ENCODE measurements at places on chromosomes 7 and 10. TPM values are rescaled to one million over a fixed set of nuclear protein-coding genes. Genes with fewer than 3 reads are reported as not detected.

GRCh38 chr10:112509558-112510291, 62.7 kb downstream of the VTI1A start:
- DNase-seq: no peak

DNA sequence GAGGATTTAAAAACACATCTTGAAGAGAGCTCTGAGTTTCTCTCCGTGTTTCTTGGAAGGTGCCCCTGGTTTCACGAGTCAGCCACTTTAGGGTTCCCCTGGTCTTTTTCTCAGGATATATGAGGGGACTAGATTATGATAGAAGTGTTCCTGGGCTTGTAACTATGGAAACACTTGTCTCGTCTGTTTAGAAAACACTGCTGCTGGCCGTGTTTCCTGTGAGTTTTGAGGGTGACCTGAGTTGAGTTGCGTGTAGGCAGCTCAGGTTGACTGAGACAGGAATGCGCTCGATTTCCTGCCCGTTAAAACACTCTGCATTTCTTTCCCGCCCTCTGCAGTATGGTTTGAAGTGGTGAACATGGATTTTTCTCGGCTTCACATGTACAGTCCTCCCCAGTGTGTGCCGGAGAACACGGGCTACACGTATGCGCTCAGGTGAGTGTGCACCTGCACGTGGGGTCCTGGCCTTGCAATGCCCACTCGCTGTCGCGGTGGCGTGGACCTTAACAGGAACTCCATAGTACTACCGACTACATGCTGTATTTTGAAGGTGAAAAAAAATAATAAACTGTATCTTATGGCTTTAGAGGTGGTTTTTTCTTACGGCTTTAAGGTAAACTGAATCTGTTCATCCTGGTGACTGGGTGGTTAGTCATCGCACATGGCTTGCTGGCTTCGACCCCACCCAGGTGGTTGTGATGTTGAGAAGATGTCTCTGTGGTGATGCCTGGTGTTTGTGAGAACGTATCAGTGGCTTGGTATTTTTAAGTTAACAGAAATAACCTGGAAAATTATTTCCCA, at the start of gene SUN1:
Gene SUN1 (plus strand): TSS at position 310 of the 801 bp plus-strand sequence. CDS start 49 bp downstream, at position 359.
- peak; percentile 68 for DNase-seq

FAM241B gene
- 10.0 TPM for polyA plus RNA-seq

DNA sequence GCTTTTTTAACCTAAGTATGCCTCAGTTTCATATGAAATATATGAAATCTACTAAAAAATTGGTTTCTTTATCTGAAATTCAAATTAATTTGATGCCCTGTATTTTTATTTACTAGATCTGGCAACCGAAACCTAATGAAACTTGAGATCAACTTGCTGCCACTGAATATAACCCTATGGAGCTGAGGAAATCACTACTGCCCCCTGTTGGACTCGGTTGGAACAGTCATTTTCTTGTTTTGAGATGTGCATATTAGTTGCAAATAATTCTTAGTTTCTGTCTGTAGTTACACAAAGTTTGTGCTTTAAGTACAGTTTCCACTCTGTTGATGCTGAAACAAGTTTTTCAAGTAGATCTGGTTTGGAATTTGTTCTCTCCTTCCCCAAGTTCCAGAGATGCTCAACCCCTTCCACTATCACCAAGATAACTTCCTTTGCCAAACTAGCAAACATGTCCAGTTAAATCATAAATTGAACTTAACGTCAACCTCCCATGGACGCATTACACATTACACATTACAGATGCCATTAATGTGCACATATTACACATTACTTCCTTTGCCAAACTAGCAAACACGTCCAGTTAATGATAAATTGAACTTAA, 22.2 kb upstream of the EXOC4 start:
- peak; percentile 32 for DNase-seq

GRCh38 chr10:68333058-68333395, 299 bp upstream of the PBLD start:
- DNase-seq: no peak

DNA sequence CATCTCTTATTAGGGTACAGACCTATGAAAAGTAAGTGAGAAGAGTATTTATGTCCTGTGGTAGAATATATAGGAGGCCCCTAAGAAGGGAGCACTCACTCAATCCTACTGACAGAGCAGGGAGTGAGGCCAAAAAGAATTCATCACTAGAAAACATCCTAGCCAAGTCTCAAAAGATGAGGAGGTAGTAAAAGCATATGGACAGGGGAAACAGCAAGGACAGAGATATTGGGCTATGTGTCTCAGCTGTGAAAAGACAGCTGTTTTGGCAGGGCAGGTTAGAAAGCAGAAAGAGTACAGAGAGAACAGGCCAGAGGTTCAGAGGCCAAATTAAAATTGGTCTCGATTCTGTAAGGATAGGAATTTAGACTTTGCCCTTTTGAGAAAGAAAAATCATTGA, 548.3 kb upstream of the ANKRD30A start:
- no peak for DNase-seq

- no peak for DNase-seq
Measured at GRCh38 chr10:12098966-12099365, 30.2 kb downstream of the DHTKD1 start.

- no peak for DNase-seq
Measured at GRCh38 chr7:116781584-116781983, 80.8 kb upstream of the CAPZA2 start.

CCSER2 gene
- polyA plus RNA-seq: 28.6 TPM

SUGCT gene
- 12.9 TPM for polyA plus RNA-seq

DNA sequence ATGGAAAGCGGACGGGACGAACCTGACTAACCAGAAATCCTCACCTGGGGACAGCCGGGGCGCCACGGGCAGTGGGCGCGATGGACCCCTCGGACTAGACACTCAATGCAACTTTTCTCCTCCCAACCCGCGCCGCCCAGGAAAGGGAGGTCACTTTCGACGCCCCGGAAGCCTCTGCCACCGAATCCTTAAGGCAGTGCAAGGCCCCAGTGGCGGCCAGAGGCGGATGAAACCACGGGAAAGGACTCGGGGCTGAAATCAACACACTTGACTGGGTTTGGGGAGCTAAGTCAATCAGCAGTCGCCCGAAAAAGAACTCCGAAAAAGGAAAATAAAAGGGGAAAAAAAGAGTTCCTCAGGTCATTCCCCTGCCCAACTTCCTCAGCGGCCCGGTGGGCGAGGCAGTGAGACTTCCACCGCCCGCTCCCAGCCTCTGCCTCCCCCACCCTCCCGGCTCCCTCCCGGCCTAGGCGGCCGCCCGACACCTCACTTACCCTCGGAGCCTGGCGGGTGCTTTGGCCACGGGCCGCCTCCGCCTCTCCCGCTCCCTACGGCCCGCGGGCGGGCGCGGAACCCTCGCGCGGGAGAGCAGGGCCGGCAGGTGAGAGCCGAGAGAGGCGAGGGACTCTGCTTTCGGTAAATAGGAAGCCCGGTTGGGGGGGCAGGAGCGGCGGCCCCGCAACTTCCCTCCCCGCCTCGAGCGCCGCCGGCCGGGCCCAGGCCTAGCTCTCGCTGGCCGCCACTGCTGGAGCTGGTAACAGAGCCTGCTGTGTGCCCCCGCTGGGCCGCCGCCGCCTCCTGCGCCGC, 518 bp downstream of the WAPL start:
- DNase-seq: peak; percentile 41

DNA sequence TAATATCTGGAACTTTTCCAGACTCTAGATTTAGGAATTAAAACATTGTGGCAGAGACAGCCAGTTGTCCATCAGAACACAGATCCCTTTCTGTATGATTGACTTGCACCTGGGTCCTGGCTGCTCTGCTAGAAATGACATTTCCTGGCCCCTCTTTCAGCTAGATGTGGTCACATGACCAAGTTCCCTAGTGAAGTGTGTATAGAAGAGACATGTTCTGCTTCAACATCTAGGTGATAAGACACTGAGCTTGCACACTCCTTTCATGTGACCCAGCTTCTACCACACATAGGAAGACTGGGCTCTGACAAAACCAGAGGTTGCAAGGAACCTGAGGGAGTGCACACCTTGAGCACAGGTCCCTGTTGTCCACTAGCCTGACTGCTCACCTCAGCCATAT, 22.8 kb upstream of the DYNC1I1 start:
- DNase-seq: no peak

DNA sequence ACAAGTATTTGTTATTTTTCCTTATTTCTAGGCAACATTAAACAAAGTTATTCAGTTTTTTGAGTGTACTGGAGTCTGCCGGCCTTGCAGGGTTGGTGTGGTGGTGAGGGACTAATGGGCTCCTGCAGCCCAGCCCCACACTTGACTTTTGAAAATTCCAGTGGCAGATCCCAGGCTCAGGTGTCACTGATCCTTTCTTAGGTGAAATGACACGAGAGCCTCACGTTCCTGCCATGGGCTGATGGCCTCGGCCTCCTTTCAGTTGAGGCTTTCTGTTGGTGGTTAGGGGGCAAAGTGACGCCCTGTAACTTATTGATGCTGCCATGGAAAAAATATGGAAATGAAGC, 117.9 kb downstream of the NKX6-2 start:
- no peak for DNase-seq

DNA sequence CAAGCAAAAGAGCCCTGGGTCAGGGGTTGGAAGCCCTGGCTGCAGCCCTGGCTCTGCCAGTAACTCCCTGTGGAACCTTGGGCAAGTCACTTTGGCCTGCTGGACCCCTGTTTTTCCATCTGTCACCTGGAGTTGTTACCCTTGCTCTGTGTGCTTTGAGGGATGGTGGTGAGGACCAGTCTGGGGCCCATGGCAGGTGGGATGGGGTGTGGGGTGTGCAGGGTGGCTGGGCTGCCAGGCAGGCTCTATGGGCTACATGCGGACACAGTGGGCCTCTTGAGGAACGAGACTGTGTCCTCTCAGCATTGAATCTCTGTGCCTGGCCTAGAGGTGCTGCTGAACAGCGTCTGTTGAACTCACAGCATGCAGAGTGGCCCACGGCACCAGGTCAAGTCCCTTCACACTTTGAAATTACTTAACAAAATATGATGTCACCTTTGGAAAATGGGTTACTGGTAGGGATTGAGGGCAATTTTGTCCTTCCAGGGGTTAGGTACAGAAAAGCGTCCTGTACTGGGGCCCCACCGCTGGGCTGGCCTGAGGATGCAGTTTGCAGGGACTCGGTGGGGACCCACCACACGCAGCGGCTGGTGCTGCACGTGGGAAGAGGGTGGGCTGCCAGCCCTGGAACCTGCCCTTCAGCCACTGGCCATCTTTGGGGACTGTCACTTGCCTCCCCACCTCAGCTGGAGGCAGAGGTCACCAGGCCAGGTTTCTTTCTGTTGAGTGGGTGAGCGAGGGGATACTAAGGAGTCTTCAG, 45.3 kb downstream of the PRF1 start:
- no peak for DNase-seq

DNA sequence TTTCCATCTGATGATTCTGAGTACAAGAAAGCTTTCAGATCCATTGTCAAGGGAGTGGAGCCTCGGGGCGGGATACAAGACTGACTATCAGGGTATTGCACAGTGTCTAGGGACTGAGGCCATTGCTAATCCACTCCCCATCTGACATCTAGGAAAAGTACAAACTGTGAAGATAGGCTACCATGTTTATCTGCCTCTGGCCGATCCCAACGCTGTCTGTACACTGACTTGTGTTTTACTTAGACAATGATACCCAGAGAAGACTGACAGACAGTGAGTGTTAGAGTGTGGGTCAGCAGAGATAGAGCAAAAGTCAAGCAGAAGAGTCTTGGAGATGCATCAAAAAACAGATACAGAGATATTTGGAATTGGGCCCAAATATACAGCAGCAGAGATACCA, 3.1 kb upstream of the SLC13A4 start:
- DNase-seq: no peak

BTBD16 gene
- polyA plus RNA-seq: 0.73 TPM
